HCEC 1CT (cell line): ENCODE measurements at places on chromosomes 4 and X.
A peak's percentile ranks its signal among the peaks of the same experiment; 100 is the strongest.

GRCh38 chr4:5134620-5135019, 83.3 kb downstream of the STK32B start:
- no peak for DNase-seq

DNA sequence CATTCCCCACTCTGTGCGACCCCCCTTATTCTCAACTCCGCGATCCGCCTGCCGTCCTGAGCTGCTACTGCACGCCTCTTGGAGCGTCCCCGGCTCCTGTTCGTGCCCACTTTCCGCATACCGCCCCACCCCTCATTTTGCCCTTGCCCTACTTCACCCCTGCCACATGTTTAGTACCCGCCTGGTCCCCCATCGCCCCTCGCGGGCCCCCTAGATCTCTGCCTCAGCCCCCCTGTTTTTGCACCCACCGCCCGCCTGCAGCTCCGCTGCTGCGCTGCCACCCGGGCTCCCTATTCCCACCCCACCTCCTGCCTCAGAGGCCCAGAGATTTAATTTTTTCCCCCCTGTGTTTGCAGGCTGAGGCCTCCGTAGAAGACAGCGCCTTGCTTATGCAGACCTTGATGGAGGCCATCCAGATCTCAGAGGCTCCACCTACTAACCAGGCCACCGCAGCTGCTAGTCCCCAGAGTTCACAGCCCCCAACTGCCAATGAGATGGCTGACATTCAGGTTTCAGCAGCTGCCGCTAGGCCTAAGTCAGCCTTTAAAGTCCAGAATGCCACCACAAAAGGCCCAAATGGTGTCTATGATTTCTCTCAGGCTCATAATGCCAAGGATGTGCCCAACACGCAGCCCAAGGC, 1.4 kb downstream of the MAGED1 start:
- no peak for DNase-seq

DNA sequence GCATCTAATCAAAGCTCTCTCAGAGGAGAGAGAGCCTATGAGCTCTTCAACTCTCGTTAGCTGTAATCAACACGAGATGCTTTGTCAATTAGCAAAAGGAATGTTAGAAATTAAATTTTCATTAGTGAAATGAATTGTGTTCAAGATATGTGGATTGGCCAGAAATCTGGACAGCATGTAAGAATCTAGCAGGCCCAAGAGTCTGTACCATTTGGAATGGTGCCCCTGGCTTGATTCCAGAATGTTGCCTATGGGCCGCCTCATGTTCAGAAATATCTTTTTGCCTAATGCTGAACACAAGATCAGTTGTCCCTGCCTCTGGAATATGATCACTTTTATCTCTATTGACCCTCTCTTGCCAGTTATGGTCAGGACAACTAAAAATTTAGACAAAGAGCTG, 88.2 kb downstream of the RBM46 start:
- no peak for DNase-seq

GRCh38 chr4:120718979-120719566, 203.5 kb downstream of the PRDM5 start:
- DNase-seq = peak; percentile 15

GRCh38 chr4:1533501-1534064, 127.3 kb upstream of the NKX1-1 start:
- DNase-seq = no peak

- no peak for DNase-seq
Measured at GRCh38 chrX:20057479-20057878, 59.2 kb downstream of the MAP7D2 start.

- peak; percentile 37 for DNase-seq
Measured at GRCh38 chr4:138609943-138610350, 367.8 kb upstream of the SLC7A11 start.

GRCh38 chr4:100848841-100849240, 331.0 kb upstream of the EMCN start:
- no peak for DNase-seq

DNA sequence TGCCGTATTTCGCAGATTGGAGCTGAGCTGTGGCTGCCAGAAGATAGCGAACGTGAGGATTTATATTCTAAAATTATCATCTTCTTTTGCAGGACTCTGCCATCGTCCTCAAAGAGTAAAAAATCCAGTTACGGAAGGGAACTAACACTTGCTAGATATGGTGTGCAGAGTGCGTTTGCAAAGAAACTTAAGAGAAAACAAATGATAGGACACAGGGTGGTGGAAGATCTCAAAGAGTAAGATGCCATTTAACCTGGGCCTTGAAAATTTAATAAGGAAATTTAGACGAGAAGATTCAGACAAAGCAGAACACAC, 566 bp downstream of the LARP7 start:
- DNase-seq = no peak

GRCh38 chr4:141126769-141127168, 6.5 kb downstream of the RNF150 start:
- DNase-seq = peak; percentile 20

- peak; percentile 9 for DNase-seq
Measured at GRCh38 chr4:99934891-99935290, 11.5 kb downstream of the DNAJB14 start.

DNA sequence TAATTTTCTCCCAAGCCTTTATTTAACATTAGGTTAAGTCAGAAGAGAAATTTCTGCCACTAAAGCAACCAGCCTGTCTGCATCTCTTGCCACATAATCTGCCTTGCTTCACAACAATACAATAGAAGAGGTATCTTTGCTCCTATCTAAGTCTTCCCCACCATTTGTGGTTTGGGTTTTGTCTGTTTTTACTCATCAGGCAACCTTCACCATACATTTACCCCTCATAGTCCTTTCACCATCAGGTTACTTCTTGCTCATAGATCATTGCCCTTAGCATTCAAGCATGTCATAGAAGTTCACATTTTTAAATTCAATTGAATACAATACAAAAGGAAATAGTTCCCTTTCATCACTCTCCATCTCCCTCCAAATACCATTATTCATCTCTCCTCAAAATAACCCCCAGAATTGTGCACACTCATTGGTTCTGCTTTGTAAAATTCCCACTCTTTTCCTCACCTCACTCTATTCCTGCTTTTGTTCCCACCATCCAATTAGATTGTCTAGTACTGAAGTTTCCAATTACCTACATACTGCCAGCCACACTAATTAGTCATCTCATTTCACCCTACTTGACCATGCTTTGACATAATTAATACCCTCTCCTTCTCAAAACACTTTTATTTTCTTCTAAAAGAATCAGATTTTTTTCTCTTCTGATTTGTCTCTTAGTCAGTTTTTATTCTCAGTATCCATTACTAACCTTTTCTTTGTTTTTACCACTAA, 1957.0 kb upstream of the AGA start:
- no peak for DNase-seq
